NCI-H1417 (cell line): ENCODE measurements at places on chromosomes 6 and 20.

DNA sequence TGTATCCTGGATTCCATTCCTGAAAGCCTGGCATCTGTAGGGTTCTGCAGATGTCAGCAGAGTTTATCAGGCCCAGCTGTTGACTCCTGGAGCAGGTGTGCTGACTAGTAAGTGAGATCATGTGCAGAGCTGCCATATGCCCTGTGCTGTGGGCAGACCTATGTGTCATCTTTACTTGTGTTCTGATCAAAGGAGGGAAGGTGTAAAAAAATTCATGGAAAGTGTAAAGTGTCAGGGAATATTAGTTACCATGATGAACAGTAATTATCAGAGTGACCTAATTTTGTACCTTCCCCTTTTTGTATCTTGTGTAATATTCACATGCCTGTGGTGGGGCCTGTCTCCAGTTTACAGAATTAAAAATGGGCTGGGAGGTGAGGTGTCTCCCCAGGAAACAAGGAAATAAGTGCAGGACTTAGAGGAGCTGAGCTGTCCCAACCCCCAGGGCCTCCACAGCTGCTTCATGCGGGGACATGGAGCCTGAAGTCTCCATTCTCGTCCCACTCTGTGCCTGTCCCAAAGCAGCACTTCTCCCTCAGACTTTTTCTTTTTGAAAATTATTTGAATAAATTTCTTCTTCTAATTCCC lies 148.2 kb upstream of the GGTLC1 start:
- no peak for DNase-seq

DNA sequence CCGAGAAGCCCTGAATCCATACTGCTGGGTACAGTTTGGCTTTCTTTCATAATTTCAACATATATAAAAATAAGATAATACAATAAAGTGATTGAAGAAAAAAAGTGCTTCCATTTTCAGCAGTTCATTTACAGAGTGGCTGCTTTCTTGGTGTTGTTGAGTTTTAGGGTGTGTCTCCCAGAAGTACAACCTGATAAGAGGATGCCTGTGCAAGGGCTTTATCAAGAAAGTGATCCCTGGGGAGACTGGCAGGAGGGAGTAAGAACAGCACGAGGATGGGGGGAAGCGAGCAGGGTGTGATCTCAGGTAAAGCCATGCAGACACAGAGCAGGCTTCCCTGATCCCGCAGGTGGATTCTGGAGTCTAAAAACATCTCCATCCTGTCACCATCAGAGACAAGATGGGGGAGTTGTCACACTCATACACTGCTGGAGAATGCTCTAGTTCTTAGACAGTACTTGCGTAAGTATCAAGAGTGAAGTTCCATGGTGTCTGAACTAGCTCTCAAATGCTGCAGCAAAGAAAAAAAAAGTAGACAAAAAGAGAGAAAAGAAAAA lies 395.9 kb downstream of the CDH26 start:
- no peak for DNase-seq

DNA sequence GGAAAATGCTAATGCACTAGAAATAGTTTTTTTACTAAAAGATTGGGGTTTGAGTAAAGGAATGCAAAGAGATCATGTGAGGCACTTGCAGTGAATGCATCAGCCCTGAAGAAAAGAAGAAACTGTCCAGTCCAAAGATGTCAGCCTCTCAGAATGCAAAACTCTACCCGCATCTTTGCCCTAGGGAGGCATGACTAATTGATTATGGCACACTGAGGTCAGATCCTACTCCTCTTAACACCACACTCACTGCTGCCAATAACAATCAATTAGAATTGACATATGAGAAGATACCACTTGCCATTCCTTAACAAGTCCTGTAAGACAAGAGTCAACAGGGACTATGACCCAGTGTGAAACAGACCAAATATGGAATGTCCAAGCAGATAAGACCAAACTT lies 262.3 kb upstream of the PLN start:
- DNase-seq, result no peak

- DNase-seq, result no peak
These were observed 41.5 kb downstream of the SH3BGRL2 start for GRCh38 chr6:79672631-79673111.

GRCh38 chr20:52945268-52945667 lies 26.9 kb upstream of the TSHZ2 start:
- DNase-seq, result no peak

GRCh38 chr20:39289831-39290230 lies 327.7 kb downstream of the DHX35 start:
- no peak for DNase-seq

GRCh38 chr6:106334646-106335448 lies 9.3 kb upstream of the ATG5 start:
- DNase-seq, result peak; percentile 35

DNA sequence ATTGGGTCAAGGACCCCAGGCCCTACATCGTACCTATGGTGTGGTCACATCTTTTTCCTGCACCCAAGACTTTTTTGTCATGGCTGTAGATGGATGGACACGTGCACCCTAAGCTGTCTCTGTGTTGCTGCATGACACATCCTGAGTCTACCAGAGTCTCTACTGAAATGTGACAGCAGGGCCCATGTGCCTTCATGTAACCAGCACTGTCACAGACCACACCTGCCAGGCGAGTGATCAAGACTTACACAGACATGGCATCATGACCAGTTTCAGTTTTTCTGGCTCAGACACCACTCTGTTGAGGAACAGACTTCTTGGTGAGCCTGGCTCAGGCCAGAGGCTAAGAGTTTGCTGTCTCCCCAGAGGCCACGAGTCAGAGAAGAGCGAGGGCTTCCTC lies 7.6 kb downstream of the PRND start:
- no peak for DNase-seq

DNA sequence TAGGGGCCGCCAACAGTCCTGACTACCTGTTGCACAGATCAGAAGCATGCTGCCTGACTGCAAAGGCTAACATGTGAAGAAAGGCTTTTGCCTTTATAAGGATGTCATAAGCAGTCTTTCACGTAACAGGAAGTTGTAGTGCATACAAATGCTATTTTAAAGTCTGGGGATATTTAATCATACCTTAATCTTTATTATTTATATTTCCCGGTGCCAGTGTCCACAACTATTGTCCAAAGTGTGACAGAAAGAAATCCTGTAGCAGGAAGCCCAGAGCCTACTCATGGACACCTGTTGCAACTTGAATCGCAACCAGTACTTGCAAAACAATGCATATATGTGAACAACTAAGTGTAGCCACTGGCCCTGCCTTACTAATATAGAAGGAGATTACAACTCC lies 235.8 kb downstream of the ALDH8A1 start:
- no peak for DNase-seq

DNA sequence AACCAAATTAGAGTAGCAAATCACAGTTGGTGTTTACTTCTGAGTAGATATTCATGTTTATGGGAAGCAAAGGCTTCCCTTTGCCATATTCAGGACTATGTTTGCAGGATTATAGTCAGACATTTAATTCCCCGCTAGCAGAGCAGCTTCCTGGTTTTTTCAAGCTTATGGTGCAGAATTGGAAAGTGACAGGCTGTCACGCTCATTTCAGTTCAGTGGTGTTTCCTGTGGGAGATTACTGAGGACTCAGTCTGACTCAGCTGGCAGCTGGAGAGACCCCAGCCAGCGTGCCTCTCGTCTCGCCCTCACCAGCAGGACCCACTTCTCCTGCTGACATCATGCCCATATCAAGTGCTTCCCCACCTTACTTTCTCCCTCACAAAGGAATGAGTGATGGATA lies 85.1 kb downstream of the LYRM2 start:
- DNase-seq, result no peak

DNA sequence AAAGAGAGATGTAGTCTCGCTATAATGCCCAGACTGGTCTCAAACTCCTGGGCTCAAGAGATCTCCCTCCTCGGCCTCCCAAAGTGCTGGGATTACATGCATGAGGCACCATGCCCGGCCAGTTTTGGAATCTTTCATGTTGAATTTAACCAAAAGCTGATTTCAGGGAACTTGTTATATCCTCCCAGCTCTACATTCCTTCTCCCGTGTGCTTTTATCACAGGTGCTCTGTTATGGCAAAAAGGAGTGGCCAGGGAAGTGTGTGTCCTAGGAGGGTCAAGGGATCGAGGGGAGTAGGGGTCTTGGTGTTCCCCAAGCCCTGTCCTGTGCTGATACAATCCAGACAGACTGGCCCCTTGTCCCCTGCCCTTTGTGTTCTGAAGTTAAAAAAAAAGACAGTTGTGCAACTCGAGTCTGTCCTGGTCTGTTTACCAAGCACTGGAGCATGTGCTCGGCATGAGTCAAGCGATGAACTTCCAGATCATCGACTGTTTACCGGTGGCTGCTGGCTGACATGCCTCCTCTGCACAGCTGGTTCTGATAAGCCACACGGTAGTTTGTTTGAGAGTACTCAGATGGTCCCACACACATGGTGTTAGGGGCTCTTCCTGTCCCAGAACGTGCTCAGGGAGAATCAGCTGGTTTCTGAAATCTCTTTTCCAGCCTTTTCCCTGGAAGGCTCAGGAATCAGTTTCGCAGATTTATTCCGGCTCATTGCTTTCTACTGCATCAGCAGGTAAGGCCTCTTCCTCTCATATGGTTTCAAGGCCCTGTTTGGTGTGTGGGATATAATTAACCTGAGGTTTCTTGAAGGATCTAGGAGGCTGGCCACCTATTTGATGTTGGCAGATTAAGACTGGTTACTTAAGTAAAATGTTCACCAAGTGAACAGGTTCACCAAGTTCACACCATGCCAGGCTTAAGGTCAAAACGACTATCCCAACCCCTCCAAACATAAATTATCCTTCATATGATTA lies 52.6 kb upstream of the NAA20 start:
- DNase-seq, result peak; percentile 30

DNA sequence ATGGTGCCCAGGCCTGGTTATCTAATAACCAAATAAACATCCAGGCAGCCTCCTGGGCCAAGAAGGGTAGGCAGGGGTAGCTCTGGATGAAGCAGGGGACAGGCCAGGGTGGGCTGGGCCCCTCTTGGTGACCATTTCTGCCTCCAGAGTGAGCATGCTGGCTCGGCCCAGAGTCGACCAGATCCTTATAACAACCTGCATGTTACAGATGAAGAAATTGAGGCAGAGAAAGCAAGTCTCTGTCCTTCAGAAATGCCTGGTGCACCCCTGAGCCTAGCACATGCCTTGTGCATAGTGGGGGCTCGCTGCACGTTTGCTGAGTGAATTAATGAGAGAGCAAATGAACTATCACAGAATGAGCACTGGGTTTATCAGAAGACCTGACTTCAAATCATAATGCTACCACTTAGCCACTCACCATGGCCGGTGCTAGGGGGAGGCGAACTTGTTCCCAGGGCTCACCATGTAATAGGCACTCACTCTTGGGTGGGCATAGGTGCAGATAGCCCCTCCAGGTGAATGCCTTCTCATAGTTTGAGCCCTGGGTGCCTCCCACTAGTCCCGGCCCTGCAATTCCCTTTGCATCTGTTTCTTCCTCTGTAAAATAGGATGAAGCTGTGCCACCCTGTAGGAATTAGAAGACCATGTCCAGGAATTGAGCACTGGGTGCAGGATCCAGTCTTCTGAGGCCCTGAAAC lies 3.8 kb upstream of the APCDD1L start:
- no peak for DNase-seq

DNA sequence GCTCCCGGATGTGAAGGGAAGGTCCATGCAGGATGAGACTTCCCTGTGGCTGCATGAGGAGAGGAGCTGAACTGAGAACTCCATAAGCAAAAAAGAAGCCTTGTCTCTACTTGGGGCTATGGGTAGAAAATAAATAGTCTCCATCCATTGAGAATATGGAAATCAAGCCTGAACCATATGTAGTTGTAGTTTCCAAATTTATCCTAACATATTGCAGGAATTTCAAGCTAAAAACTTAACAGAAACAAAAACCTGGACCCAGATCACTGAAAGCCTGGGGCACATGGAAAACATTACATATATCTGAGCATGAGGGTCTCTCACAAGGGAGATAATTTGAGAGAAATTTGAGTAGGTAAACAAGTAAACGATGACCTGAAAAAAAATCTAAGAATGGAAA lies 94.9 kb upstream of the C6orf118 start:
- DNase-seq, result no peak

DNA sequence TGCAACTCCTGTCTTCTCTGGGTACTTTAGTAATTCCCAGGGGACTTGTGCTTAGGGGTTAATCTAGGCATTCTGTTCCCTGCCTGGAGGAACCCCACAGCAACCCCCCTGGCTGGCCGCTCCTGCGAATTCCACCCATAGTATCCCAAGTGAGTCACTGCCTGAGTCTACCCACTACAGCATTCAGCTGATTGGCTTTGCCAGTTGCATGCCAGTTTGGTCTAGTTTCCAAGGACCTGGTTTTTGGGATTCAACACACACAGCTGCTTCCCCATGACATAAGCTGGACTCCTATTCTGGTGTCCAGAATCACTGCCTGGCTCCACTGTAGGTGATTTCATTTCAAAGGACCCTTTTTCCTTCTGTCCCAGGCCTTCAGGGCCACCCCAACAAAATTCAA lies 40.3 kb downstream of the PLCG1 start:
- no peak for DNase-seq

- DNase-seq, result no peak
These were observed 29.2 kb downstream of the RSPH3 start for GRCh38 chr6:158970640-158971275.

GRCh38 chr6:117482240-117483003 lies at the start of gene DCBLD1:
Gene DCBLD1 (plus strand): TSS chr6:117482674. CDS start chr6:117482782, 108 bp downstream.
- peak; percentile 88 for DNase-seq

DNA sequence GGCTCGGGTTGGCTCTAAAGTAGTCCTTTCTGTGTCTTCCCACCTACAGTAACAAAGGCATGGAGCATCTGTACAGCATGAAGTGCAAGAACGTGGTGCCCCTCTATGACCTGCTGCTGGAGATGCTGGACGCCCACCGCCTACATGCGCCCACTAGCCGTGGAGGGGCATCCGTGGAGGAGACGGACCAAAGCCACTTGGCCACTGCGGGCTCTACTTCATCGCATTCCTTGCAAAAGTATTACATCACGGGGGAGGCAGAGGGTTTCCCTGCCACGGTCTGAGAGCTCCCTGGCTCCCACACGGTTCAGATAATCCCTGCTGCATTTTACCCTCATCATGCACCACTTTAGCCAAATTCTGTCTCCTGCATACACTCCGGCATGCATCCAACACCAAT lies 291.2 kb downstream of the ESR1 start:
- no peak for DNase-seq

GRCh38 chr6:89085409-89086205 lies 5.1 kb downstream of the PNRC1 start:
- no peak for DNase-seq

DNA sequence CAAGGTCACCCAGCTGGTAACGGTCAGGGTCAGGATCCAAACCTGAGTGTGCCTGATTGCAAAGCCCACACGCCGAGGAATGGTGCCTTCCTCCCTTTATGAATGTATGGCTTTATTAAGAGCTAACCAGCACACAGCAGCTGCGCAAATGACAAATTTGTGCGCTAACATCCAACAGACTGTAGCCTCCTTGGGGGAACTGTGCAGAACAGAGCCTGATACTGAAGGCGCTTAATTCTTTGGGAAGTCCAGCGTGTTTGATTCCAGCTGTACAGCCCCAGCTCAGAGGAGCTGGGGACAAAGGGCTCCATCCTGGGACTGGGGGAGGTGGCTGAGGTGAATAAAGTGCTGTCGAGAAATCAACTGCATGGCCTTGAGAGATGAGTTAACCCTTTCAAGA lies 75.7 kb upstream of the JARID2 start:
- no peak for DNase-seq
